ENCODE measurements at places on chromosomes 3 and 15. TPM values are rescaled to one million over a fixed set of nuclear protein-coding genes. Genes with fewer than 3 reads are reported as not detected.

CHDH gene
- total RNA-seq = 38.4 TPM

DNA sequence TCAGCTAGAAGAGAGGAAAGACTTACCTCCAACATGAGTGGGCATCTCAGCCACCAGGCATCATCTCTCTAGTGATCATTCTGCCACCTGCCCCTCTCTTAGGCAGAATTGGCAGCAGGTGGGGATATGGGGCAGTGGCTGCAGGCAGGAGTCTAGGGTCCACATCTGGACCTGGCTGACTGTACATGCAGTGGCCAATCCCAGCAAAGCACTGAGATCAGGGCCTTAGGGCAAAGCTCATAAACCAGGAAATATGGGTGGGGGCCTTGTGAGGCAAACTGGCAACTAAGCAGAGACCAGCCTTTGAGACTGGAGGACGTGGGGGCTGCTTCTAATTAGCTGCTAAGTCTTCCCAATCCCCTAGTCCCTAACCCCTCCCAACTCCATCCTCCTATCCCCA is 12.9 kb downstream of the POMGNT2 start:
- no peak overlapping the region for H3K4me3 ChIP-seq
- no peaks in the 10 kb centered on the region for H3K27me3 ChIP-seq
- DNase-seq = no peak
- no peak overlapping the region for H3K27ac ChIP-seq
- no peaks in the 10 kb centered on the region for H3K36me3 ChIP-seq
- peaks cover 4% of the 10 kb centered on the region for H3K4me1 ChIP-seq

DNA sequence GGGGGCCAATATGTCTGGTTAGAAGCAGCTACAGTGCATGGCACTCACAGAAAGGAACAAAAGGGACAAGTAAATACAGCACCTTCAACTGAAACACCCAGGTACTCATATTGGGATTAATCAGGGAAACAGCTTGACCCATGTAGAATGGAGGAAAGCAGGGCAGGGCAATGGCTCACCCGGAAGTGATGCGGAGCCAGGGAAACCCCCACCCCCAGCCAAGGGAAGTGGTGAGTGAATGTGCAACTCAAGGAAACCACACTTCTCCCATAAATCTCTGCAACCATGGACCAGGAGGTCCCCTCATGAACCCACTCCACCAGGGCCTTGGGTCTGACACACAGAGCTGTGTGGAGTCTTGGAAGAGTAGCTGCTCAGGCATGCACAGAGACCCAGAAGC is 117.1 kb downstream of the MTHFS start:
- no peaks in the 10 kb centered on the region for H3K27me3 ChIP-seq
- H3K36me3 ChIP-seq = no peaks in the 10 kb centered on the region
- no peak for DNase-seq
- H3K4me3 ChIP-seq = no peak overlapping the region

CP gene
- not detected for total RNA-seq

DNA sequence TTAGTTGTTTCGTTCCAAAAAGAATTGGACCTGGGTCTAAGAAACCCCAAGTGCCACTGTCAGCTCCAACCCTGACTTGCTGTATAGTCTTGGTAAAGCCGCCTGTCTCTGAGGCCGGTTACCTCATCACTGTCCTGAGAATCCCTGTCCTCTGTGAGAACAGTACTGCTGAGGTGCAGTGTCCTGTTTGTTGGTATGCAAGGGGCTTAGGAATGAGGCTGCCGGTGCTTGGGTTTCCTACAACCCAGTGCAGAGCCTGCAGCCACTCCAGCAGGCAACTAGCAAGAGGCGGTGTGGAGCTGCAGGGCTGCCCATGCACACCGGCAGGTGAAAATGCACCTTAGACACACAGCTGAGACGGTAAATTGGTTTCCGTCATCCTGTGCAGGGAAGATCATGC is 52.0 kb upstream of the ATG7 start:
- H3K4me3 ChIP-seq = no peak overlapping the region
- no peak overlapping the region for H3K27ac ChIP-seq
- H3K27me3 ChIP-seq = no peaks in the 10 kb centered on the region
- H3K4me1 ChIP-seq = peaks cover 11% of the 10 kb centered on the region
- H3K36me3 ChIP-seq = no peaks in the 10 kb centered on the region

- peaks cover 17% of the 10 kb centered on the region for H3K4me1 ChIP-seq
- no peaks in the 10 kb centered on the region for H3K36me3 ChIP-seq
- H3K27me3 ChIP-seq = no peaks in the 10 kb centered on the region
- no peak overlapping the region for H3K27ac ChIP-seq
- no peak overlapping the region for H3K4me3 ChIP-seq
Observed at GRCh38 chr3:142642956-142643355, 46.8 kb downstream of the PLS1 start.

PLXND1 gene
- 38.8 TPM for total RNA-seq

RLBP1 gene
- total RNA-seq = not detected

- DNase-seq = no peak
- H3K27me3 ChIP-seq = peaks cover 7% of the 10 kb centered on the region
- no peak overlapping the region for H3K27ac ChIP-seq
- H3K4me3 ChIP-seq = no peak overlapping the region
- H3K4me1 ChIP-seq = peaks cover 16% of the 10 kb centered on the region
Observed at GRCh38 chr15:41561104-41561776, 2.2 kb downstream of the TYRO3 start.

DNA sequence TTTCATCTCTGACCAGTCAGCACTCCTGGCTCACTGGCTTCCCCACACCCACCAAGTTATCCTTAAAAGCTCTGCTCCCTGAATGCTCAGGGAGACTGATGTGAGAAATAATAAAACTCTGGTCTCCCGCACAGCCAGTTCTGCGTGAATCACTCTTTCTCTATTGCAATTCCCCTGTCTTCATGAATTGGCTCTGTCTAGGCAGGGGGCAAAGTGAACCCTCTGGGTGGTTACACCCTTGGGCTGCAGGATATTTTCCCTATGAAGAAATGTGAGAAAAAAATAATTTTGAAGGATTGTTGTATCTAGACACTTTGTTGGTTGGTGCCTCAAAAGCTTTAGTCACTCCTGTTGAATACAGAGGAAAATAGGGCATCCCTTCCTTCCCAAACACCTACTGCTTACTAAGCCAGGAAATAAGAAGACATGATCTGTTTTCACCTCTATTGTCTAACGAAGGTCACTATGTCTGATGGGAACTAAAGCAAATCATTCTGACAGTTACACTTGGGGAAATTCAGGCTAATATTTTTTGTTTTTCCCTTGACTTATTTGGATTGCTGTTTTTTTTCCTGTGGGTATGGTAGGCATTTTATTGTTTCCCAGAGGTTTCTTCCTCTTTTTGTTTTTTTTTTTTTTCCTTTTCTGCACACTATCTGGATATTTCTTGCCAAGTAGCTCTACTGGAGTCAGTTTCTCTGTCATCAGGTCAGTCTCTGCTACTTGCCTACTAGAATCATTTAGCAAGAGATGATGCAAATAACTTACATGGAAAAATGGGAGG is 15.3 kb upstream of the TNFSF10 start:
- no peaks in the 10 kb centered on the region for H3K27me3 ChIP-seq
- DNase-seq = no peak
- H3K4me1 ChIP-seq = peaks cover 46% of the 10 kb centered on the region
- no peak overlapping the region for H3K4me3 ChIP-seq
- no peak overlapping the region for H3K27ac ChIP-seq
- no peaks in the 10 kb centered on the region for H3K36me3 ChIP-seq

RTP1 gene
- total RNA-seq = not detected

- no peak overlapping the region for H3K27ac ChIP-seq
- H3K4me3 ChIP-seq = no peak overlapping the region
- H3K4me1 ChIP-seq = no peaks in the 10 kb centered on the region
- no peaks in the 10 kb centered on the region for H3K36me3 ChIP-seq
- H3K27me3 ChIP-seq = no peaks in the 10 kb centered on the region
Observed at GRCh38 chr15:37204692-37205091, 104.3 kb upstream of the MEIS2 start.

GRCh38 chr15:87145696-87146095 is 1066.0 kb downstream of the AGBL1 start:
- no peak for DNase-seq
- no peaks in the 10 kb centered on the region for H3K4me1 ChIP-seq
- H3K36me3 ChIP-seq = no peaks in the 10 kb centered on the region
- no peaks in the 10 kb centered on the region for H3K27me3 ChIP-seq

- H3K27me3 ChIP-seq = no peaks in the 10 kb centered on the region
- H3K4me3 ChIP-seq = no peak overlapping the region
- no peak for DNase-seq
- H3K4me1 ChIP-seq = no peaks in the 10 kb centered on the region
Observed at GRCh38 chr3:148191966-148192365, 505.7 kb upstream of the AGTR1 start.

DNA sequence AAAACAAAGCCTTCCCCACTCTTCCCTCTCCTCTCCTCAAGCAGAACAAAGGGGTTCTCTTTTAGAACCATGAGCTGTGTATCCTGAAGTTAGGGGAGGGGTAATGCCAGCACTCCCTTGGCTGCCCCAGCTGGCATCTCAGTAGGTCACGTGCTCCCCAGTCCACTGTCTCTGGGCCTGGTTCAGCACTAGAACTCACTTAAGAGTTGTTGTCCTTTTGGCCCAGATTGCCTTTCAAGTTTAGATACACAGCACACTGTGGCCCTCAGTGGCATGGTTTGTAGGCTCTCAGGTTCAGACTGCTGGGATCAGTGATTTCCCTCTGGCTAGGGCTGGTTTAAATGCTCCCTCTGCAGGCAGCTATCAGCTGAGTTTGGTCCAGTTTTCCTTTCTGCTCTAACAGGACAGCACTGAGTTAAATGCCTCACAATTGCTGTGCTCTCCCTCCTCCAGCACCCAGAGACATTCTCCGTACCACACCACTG is 188.4 kb upstream of the ST8SIA2 start:
- H3K4me1 ChIP-seq = no peaks in the 10 kb centered on the region
- H3K36me3 ChIP-seq = no peaks in the 10 kb centered on the region
- H3K27me3 ChIP-seq = no peaks in the 10 kb centered on the region
- H3K27ac ChIP-seq = no peak overlapping the region

ALG1L2 gene
- total RNA-seq = not detected

- no peak overlapping the region for H3K4me3 ChIP-seq
- no peaks in the 10 kb centered on the region for H3K36me3 ChIP-seq
- H3K27ac ChIP-seq = no peak overlapping the region
- DNase-seq = no peak
- H3K27me3 ChIP-seq = no peaks in the 10 kb centered on the region
Observed at GRCh38 chr3:64924961-64925360, 237.2 kb upstream of the ADAMTS9 start.

DNA sequence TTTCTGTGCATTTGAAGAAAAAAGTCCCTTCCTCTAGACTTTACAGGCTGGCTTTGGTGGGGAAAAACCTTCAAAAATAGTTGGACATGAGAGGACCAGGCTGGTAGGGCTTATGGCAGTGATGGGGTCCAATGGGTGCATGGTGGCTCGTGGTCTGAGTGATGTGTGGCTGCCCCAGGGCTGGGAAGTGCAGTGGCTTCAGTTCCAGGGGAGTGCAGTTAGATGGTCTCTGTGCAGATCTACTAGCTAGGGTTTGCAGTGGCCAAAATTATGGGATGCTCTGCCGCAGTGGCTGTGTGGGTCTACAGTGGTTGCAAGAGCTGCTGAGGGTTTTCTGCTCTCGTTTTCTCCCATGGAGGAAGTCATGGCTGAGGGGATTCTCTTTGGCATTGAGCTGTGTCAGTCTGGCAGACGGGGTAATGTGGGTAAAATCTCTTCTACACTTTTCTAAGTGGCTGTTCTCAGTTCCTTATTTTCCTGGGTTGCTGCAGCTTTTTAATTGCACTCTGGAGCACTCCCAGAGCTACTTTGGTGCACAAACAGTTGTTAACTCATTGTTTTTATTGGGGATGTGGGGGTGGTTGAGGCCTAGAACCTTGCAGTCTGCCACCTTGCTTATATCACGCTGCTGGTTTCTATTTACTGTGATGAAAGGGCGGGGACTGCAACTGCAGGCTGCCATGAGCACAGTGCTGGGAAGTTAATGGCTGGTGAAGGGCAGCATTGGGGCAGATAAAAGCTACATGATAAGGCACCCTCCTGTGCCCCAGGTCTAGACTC is 1324.6 kb downstream of the NSUN3 start:
- H3K27ac ChIP-seq = no peak overlapping the region
- H3K36me3 ChIP-seq = no peaks in the 10 kb centered on the region
- H3K27me3 ChIP-seq = no peaks in the 10 kb centered on the region
- DNase-seq = no peak
- H3K4me1 ChIP-seq = no peaks in the 10 kb centered on the region

GRCh38 chr3:187773233-187774184 is 28.2 kb upstream of the BCL6 start:
- no peak for DNase-seq
- H3K4me1 ChIP-seq = no peaks in the 10 kb centered on the region
- H3K27me3 ChIP-seq = no peaks in the 10 kb centered on the region
- H3K27ac ChIP-seq = no peak overlapping the region
- no peaks in the 10 kb centered on the region for H3K36me3 ChIP-seq

- DNase-seq = no peak
- H3K4me1 ChIP-seq = peaks cover 8% of the 10 kb centered on the region
Observed at GRCh38 chr3:97835761-97836160, 13.9 kb downstream of the CRYBG3 start.

DNA sequence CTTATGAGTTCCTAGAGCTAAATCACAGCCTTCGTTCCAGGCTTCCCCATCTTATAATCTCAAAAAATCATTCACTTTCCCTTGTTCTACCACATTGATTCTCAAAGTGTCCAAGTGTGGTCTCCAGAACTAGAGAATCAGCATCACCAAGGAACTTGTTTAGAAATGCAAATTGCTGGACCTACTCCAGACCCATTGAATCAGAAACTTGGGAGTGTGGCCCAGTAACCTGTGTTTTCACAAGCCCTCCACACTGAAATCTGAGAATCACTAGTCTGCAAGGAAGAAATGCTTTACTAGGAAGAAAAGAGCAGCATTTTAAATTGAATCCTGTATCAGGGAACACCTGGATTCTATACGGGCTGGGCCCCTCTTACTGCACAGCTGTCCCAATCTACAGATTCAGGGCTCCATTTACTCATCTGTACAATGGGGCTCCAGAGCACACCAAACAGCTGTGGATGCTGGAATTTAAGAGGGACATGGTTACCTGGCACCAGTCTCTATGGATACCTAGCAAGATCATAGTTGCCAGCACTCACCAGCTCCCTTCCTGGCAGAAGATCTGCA is 3.9 kb downstream of the MEGF11 start:
- no peak overlapping the region for H3K27ac ChIP-seq
- H3K4me3 ChIP-seq = no peak overlapping the region
- no peak for DNase-seq
- H3K27me3 ChIP-seq = peaks cover 77% of the 10 kb centered on the region
- H3K36me3 ChIP-seq = no peaks in the 10 kb centered on the region

PARP15 gene
- 1.2 TPM for total RNA-seq

GATM gene
- total RNA-seq = 19.4 TPM

- DNase-seq = no peak
- peak overlapping the region; percentile 76 for H3K27ac ChIP-seq
- H3K4me3 ChIP-seq = no peak overlapping the region
Observed at GRCh38 chr3:4753073-4753691, 226.1 kb upstream of the BHLHE40 start.

Data from transverse colon (tissue), 4 donors.